ENCODE measurements at places on chromosomes 5 and 9. TPM values are rescaled to one million over a fixed set of nuclear protein-coding genes. Genes with fewer than 3 reads are reported as not detected.

Gene MTMR12
- 18.0 TPM for polyA plus RNA-seq

Gene OR1J1
- polyA plus RNA-seq: not detected

Gene PSAT1
- polyA plus RNA-seq: 12.2 TPM

Gene DRD1
- polyA plus RNA-seq: not detected

Gene SPINK7
- polyA plus RNA-seq: not detected

Gene TRPM3
- not detected for polyA plus RNA-seq

Gene FAM219A
- polyA plus RNA-seq: 0.33 TPM

Gene TERT
- 0.13 TPM for polyA plus RNA-seq

DNA sequence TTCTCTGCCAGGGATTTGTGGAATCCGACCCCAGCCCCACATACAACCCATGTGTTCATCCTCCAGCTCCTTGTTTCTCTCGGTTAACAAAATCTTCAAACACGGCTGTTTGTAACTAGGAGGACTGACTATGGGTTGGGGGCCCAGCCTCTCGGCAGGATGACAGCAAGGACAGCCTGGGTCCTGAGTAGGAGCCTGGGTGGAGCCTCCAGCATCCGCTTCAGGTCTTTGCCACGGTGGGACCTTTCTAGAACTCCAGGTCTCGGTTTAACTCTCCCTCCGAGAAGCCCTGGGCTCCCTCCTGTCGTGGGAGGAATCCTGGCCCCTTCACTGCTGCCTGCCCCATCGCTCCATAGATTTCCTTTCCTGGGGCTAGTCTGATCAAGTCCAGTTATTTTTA, 248.5 kb downstream of the PBX3 start:
- H3K4me3 ChIP-seq: no peak overlapping the region
- DNase-seq: no peak
- no peaks in the 10 kb centered on the region for H3K4me1 ChIP-seq
- no peaks in the 10 kb centered on the region for H3K27me3 ChIP-seq

GRCh38 chr5:144864118-144864517, 693.4 kb downstream of the KCTD16 start:
- no peak overlapping the region for H3K4me3 ChIP-seq
- no peak for DNase-seq
- no peaks in the 10 kb centered on the region for H3K27me3 ChIP-seq
- H3K27ac ChIP-seq: no peak overlapping the region

DNA sequence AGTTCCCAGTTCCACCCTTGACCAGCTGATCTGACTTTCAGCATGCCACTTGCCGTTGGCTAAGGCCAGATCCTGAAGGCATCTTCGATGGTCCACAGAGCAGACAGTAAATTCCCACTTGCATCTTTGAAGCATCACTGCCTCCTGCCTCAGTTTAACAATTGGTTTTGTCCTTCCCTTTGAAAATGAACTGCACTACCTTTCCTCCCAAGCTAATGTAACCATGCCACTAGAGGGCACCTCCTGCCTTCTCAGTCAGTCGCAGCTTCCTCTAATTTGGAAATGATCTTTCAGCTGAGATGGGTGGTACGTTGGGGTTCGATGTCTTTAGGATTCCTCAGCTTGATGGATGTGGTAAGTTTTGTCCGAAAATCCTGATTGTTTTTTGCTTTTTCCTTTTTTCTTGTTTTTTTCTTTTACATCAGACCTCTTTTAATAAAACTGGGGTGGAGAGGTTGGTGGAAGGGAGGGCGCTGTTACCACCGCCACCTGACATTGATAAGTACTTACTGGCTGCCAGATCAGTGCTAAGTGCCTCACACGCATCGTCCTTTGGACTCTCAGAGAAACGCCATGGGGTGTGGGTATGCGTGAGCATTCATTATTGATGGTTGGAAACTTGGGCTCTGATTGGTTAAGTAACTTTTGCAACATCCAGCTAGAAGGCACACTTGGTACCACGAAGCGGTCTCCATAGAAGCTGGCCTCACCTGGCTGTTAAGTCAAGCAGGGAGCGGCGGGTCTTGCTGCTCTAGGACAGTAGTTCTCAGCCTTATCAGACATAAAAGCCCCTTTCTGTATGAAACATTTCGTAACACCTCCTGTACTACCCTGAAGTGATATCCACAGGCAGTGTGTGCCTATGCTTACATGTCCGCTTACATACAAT, 16.9 kb downstream of the PTTG1 start:
- no peaks in the 10 kb centered on the region for H3K27me3 ChIP-seq
- peak overlapping the region; percentile 33 for H3K27ac ChIP-seq
- no peaks in the 10 kb centered on the region for H3K36me3 ChIP-seq
- peak; percentile 67 for DNase-seq
- H3K4me3 ChIP-seq: peak overlapping the region; percentile 48

DNA sequence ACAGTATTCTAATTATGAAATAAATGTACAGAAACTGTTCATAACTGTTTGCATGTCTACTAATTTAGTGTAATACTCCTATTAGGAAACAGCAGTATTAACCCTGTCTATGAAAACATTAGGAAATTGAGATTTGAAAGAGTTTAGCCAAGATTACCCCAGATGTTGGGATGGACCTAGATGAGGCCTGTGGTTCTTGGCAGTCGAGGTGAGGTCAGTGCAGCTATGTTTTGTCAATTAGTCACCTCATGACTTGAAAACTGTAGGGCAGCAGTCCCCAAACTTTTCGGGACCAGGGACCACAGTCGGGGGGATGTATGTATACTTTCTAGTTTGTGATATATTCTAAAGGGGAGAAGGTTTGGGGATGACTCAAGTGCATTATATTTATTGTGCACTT, 4.7 kb downstream of the LNPEP start:
- no peak overlapping the region for H3K27ac ChIP-seq
- no peak for DNase-seq
- H3K36me3 ChIP-seq: no peaks in the 10 kb centered on the region
- H3K4me3 ChIP-seq: no peak overlapping the region
- H3K27me3 ChIP-seq: no peaks in the 10 kb centered on the region

GRCh38 chr9:79384501-79384900, 187.3 kb upstream of the TLE4 start:
- H3K4me3 ChIP-seq: no peak overlapping the region
- H3K27me3 ChIP-seq: no peaks in the 10 kb centered on the region
- H3K4me1 ChIP-seq: no peaks in the 10 kb centered on the region

GRCh38 chr9:104143550-104143910, 49.4 kb downstream of the SMC2 start:
- DNase-seq: no peak
- no peak overlapping the region for H3K27ac ChIP-seq
- no peak overlapping the region for H3K4me3 ChIP-seq

DNA sequence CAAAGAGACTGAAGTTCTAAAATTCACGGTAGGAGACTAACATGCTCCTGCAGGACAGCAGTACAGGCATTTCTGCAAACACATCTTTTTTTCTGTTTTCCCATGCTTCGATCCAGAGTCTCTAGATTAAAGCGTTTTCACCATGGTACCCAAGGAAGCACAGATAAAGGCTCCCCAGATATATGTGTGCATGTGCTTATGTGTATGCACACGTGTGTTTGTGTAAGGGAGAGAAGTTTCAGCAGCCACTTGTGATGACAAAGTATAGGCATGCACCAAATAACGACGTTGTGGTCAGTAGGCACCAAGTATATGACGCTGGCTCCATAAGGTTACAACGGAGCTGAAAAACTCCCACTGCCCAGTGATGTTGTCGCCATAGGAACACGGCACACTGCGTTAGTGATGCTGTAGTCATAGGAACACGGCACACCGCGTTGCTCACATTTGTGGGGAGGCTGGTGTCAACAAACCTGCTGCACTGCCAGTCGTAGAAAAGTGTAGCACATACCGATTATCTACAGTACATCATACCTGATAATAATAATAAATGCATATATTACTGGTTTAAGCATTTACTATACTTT, 21.7 kb downstream of the MED10 start:
- H3K4me3 ChIP-seq: no peak overlapping the region
- H3K36me3 ChIP-seq: no peaks in the 10 kb centered on the region
- H3K4me1 ChIP-seq: peaks cover 23% of the 10 kb centered on the region
- H3K27me3 ChIP-seq: no peaks in the 10 kb centered on the region
- H3K27ac ChIP-seq: no peak overlapping the region

- no peak overlapping the region for H3K27ac ChIP-seq
- DNase-seq: no peak
- H3K27me3 ChIP-seq: no peaks in the 10 kb centered on the region
Measured at GRCh38 chr5:83162601-83163000, 85.3 kb downstream of the XRCC4 start.

- no peaks in the 10 kb centered on the region for H3K36me3 ChIP-seq
- DNase-seq: no peak
- no peaks in the 10 kb centered on the region for H3K4me1 ChIP-seq
- no peak overlapping the region for H3K4me3 ChIP-seq
- no peaks in the 10 kb centered on the region for H3K27me3 ChIP-seq
Measured at GRCh38 chr5:153459051-153459743, 31.3 kb upstream of the GRIA1 start.

DNA sequence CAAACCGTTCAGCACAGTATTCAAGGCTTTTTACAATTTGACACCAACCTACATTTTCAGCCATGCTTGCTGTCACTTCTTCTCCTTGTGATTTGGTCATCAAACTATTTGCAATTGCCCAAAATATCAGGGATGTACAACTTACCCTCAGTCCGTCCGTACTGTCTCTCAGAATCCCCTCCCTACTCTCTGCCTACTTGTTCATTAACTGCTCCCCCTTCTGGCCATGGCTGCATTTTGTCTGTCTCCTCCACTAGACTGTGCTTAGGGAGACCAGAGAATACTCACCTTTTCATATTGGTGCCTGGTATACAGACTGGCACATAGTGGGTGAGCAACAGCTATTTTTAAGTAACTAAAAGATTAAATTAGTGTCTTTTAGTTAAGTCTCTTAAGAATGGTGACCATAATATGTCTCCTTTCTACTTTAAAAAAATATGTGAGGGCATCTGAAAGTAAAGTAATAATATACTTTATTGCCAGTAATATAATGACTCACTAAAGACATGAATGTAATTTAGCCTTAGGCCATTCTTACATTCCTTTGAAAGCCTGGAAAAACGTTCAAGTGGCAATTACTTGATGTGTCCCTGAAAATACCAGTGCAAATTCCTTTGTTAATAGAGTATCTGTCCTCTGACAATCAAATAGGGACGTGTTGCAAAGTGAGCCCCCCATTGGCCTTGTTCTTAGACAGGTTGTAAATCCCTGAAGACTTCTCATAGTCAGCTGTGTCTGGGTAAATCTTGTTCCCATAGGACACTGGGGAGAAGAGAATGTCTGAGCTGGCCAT, 27.8 kb downstream of the PRLR start:
- no peak overlapping the region for H3K4me3 ChIP-seq
- no peaks in the 10 kb centered on the region for H3K4me1 ChIP-seq
- peak; percentile 5 for DNase-seq
- H3K36me3 ChIP-seq: no peaks in the 10 kb centered on the region
- H3K27ac ChIP-seq: no peak overlapping the region

- H3K27me3 ChIP-seq: no peaks in the 10 kb centered on the region
- H3K27ac ChIP-seq: no peak overlapping the region
Measured at GRCh38 chr5:61784341-61784740, 452.3 kb downstream of the ZSWIM6 start.

DNA sequence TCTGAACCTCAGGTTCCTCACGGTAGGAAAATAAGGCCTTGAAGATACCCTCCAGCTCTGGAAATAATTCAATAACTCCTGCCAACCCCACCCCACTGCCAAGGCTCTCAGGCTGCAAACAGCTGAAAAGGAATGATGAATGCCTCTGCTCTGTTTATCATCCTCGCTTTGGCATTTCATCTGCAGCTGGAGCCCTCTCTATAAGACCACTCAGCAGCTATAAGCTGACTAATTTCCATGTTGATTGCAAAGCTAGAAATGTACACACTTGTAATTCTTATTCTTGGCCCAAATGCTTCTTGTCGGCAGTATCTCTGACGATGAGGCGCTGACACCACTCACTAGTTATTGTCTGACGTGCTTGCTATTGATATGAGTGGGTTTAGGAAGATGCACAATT, 408.4 kb upstream of the NMUR2 start:
- no peak for DNase-seq
- H3K27ac ChIP-seq: no peak overlapping the region
- no peaks in the 10 kb centered on the region for H3K36me3 ChIP-seq
- no peaks in the 10 kb centered on the region for H3K4me1 ChIP-seq
- H3K27me3 ChIP-seq: no peaks in the 10 kb centered on the region

GRCh38 chr9:37417857-37418618, 4.5 kb upstream of the GRHPR start:
- no peaks in the 10 kb centered on the region for H3K27me3 ChIP-seq
- no peak overlapping the region for H3K27ac ChIP-seq
- no peak overlapping the region for H3K4me3 ChIP-seq

DNA sequence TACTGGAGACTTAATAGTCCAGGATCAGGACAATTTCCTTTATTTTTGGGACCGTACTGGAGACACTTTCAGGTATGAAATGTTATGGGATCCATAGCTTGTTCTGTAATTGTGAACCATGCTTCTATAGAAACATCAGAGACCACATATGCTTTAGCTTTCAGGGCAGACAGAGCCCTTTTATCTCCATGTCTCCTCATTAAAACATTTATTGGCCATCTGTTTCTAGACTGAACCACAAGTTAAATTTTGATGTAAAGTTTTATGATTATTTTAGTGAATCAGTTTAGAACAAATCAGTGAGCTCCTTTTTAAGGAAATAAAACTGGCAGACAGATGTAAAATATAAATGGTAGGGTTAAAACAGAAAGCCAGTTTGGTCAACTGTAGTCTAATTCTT, 62.0 kb downstream of the SLC27A6 start:
- no peak for DNase-seq
- H3K4me1 ChIP-seq: no peaks in the 10 kb centered on the region
- no peaks in the 10 kb centered on the region for H3K36me3 ChIP-seq
- no peak overlapping the region for H3K4me3 ChIP-seq
- H3K27ac ChIP-seq: no peak overlapping the region
- no peaks in the 10 kb centered on the region for H3K27me3 ChIP-seq

DNA sequence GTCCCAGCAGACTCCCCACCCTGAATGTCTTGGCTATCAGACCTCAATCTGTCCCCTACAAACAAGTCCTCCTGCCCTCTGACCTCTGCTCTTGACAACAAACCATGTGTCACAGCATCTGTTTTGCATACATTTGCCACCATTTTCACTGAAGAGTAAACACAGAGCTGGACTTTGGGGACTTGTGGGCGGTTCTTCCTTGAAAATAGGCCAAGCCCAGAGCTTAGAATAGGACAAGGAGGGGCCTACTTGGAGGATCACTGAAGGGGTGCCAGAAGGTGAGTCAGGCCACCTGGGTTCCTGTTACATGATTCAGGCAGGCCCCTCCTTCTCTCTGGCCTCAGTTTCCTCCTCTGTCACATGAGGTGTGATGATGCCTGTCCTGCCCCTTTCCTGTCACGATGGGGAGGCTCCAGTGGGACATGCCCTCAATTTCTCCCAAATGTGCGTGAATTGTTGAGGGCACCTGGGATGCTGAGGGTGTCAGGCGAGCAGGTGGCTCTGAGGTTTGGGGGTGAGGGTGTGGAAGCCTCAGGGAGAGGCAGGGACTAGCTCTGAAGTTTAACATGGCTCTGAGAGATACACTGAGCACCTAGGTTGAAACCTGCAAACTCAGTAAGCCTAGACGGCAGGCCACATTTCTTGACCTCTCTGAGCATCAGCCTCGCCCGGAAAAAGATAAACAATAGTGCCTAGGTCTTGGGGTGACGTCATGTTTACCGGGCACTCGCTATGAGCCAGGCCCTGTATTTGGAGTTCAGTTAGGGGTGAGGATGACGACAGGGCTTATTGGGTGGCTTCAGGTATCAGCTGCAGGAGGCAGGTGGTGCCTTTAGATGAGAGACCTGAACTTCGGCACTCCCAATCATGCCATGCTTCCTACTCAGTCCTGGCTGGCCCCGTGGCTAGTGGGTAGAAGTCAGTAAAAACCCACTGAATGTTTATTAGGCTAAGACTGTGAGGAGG, 107.6 kb upstream of the PITX1 start:
- H3K27me3 ChIP-seq: no peaks in the 10 kb centered on the region
- no peaks in the 10 kb centered on the region for H3K36me3 ChIP-seq
- no peak for DNase-seq
- H3K27ac ChIP-seq: no peak overlapping the region

All from CD4-positive, alpha-beta memory T cell (primary cell).